Omental fat pad (tissue), 4 donors: ENCODE measurements at places on chromosomes 3 and 15.

DNA sequence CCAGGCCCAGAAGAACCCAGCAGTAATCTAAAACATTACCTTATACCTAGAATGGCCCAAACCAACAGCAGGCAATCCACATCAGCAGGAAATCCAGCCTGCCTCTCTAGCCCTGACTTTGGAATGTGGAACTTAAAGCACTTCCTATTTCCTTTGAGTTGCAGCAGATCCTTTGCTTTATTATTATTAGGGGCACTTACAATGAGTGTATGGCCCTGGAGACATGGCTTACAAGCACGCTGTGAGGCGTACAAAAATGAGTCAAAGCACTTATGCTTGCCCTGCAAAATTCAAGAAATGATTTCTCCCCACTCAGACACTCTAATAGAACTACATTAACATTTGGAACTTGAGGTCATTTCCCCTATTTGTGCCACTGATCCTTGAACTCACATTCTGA, 9.5 kb upstream of the KNSTRN start:
- no peak for DNase-seq

DNA sequence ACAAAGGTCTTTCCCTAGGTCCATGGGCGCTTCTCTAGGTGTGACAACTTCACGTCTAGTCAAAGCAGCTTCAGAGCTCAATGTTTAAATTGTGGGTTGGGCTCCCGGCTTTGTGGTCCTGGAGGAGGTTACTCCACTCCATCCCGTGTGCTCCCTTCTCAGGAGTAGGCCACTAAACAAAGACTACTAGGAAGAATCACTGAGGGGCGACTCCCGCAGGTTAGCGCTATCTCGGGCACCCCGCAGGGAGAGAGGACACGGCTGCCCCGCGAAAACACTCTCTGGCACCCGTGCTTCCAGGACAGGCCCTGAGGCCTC, 500 bp downstream of the PARP6 start:
- DNase-seq: no peak

- no peak for DNase-seq
These were observed 197.2 kb downstream of the EDEM1 start for GRCh38 chr3:5384557-5385236.

- no peak for DNase-seq
These were observed 329.8 kb downstream of the THSD4 start for GRCh38 chr15:71444866-71445590.

DNA sequence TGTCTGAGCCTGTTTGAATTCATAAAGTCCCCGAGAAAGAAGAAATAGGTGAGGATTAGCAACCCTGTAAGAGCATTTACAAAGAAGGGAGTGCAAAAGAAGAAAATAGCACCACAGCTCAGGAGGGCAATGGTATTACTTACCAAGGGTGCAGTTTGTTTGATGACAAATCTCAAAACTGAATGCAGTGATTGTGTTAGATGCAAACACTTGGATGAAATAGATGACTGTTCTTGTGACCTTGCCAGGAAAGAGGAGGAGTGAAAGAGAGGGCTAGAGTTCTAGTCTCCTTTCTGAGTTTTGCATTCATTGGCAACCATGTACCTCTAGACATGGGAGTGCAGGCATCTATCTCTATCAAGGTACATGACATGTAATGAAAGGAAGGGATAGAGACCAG, 1030.8 kb upstream of the CFAP20DC start:
- DNase-seq: no peak

DNA sequence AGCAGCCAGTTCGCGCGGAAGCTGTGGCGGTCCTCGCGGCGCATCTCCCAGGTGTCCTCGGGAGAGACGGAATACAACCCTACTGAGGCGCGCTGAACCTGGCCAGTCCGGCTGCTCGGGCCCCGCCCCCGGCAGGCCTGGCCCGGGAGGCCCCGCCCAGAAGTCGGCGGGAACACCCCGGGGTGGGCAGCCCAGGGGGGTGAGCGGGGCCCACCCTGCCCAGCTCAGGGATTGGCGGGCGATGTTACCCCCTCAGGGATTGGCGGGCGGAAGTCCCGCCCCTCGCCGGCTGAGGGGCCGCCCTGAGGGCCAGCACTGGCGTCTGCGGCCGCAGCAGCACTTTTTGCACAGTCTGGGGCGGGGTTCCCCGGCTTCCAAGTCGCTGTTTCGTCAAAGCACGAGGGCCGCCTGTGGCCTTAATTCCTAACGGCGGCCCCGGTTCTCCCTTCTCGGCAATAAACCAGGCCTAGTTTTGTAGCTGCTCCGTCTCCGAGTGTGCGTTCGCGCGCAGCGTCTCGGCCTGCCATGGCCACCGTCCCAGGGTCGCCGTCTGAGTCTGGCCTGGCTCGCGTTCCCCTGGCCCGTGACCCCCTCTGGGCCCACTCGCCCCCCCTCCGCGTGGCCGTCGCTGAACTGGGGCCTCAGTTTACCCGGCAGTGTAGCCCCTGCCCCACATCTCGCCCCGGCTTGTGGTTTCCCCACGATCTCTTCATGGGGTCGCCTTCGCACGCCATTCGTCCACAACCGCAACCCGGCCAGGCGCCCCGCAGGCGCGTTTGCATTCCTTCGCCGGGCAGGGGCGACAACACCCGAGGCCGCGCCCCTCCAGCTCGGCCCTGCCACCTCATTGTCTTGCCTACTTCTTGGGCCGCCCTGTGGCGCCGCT, 30.0 kb downstream of the NBEAL2 start:
- DNase-seq: peak; percentile 36

DNA sequence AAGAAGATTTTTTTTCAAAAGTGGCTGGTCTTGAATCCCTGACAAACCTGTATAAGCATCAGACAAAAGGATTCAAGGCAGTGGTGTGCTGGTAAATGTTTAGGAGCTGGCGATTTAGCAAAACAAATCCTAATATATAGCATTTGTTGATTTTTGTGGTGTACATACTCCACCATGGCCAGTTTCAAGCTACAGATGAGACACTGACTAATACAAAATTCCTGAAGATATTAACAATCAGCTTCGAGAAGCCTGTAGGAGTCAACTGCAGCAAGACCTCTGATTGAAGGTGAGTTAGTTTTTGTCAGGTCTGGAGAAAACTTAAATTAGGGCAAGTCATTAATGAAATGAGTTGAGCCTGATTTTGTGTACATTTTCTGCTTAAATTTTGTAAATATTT, 6.7 kb downstream of the STRIT1 start:
- DNase-seq: no peak

- DNase-seq: no peak
These were observed 38.5 kb upstream of the FAN1 start for GRCh38 chr15:30865257-30865656.

DNA sequence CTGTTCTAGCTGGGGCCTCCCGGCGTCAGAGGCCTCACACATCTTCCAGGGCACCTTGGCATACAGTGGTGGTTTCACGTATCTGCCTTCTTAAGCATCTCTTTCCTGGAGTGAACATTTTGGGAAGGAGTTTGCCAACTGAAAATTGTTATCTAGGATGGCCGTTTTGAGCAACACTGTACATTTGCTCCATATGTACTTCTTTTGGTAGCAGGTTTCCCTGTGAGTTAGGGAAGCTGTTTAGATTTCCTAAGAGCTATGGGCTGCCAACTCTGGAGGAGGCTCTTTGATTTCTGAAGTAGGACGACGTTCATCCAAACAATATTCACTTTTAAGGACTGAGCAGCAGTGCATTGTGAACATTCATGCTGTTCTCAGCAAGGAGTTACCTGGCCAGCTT, 665.9 kb downstream of the SQOR start:
- DNase-seq: no peak

- DNase-seq: no peak
These were observed 440.2 kb downstream of the CNTN6 start for GRCh38 chr3:1532935-1533606.

GRCh38 chr15:85000189-85000864, 18.7 kb downstream of the PDE8A start:
- no peak for DNase-seq

DNA sequence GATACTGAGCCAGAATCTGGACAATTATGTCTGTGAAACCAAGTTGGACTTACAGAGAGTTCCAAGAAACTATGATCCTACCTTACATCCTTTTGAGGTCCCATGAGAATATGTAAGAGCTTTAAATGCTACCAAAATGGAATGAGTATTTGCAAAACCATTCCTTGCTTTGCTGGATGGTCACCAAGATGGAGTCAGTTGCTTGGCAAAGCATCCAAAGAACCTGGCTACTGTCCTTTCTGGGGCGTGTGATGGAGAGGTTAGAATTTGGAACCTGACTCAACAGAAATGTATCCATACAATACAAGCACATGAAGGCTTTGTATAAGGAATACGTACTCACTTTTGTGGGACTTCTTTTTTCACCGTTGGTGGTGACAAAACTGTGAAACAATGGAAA, 36.2 kb downstream of the AP4E1 start:
- no peak for DNase-seq

GRCh38 chr3:49792371-49793150, 6.2 kb upstream of the IP6K1 start:
- no peak for DNase-seq

- no peak for DNase-seq
These were observed 14.9 kb upstream of the TBC1D23 start for GRCh38 chr3:100245927-100246326.

DNA sequence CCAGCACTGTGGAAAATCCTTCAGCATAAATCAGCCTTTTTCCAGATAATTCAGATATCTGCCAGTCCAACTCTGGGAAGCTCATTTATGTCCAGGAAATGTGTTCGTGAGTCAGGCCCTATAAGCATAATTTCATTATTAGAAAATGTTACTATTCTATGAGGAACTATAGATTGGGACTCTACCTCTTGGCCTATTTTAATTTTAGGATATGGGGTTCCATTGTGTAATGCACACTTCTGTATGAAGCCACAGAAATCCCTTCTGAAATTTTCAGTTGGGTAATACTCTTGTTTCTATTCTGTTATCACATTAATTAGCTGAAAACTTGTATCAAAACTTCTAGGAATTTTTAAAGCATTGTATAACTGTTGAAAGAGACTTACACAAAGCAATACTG, 43.9 kb upstream of the IL12A start:
- DNase-seq: no peak

DNA sequence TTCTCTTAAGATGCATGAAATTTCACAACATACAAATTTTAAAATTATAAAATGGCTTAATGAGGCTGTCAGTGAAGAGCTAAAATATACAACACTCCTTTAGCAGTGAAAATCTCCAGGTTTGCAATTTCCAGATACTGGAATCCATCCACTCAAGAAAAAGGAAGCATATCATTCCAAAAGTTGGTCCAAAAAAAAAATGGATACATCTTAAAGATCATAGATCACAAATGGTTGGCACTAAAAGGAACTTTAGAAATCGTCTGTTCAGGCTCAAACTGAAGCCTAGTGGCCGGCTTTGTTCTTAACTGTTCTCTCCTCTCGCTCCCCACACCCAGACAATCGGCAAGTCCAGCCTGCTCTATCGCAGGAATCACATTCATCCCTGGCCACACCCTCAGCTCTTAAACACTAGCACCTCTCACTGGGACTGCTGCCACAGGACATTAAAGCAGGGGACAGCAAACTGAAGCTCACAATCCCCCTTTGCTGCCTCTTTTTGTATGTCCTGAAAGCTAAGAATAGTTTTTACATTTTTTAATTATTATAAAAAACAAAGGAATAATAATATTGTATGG, 130.3 kb upstream of the CDIN1 start:
- no peak for DNase-seq

- no peak for DNase-seq
These were observed 374.0 kb upstream of the ALCAM start for GRCh38 chr3:104992676-104993075.

DNA sequence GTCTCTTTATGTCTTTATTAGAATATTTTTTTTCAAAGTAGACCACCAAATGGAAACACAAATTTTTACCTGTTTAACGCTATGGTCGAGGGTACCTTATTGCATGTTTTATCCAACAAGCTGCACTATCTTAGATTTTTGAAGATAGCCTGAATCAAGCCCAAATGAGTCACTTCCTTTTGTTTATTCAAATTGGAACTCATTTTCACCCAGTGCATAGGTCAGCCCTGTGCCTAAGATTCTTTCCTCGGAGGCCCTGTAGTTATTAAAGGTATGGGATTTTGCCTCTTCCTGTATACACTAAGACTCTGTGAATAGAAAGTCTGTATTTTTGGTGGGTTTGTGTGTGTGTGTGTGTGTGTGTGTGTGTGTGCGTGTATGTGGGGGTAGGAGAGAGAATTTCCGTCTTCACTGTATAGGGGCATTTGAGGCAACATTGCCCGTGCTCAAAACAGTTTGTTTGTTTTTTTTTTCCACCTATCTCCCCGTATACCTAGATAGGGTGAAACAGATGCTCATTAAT, 358.0 kb upstream of the CADM2 start:
- no peak for DNase-seq

- no peak for DNase-seq
These were observed 38.3 kb downstream of the WHAMM start for GRCh38 chr15:82847703-82848102.

GRCh38 chr3:110419096-110419495, 652.5 kb upstream of the NECTIN3 start:
- no peak for DNase-seq

DNA sequence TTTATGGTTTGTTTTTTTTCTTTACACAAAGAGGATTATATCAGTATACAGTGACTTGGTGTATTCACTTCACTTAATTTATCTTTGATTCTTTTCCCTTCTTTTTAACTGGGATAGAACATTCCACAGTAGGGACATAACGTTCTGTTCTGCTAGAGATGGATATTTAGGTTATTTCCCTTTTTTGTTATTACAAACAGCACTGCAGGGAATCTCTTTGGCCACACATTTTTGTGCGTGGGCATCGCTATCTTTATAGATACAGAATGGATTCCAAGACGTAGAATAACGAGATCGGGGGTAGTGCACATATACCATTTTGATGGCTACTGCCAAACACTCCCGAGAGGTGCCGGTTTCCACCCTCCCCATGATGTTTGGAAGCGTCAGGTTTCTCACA, 44.8 kb downstream of the PXYLP1 start:
- no peak for DNase-seq

- DNase-seq: no peak
These were observed 356.8 kb downstream of the FOXP1 start for GRCh38 chr3:71226565-71227269.

GRCh38 chr15:101437618-101438481, 51.7 kb downstream of the PCSK6 start:
- DNase-seq: no peak

DNA sequence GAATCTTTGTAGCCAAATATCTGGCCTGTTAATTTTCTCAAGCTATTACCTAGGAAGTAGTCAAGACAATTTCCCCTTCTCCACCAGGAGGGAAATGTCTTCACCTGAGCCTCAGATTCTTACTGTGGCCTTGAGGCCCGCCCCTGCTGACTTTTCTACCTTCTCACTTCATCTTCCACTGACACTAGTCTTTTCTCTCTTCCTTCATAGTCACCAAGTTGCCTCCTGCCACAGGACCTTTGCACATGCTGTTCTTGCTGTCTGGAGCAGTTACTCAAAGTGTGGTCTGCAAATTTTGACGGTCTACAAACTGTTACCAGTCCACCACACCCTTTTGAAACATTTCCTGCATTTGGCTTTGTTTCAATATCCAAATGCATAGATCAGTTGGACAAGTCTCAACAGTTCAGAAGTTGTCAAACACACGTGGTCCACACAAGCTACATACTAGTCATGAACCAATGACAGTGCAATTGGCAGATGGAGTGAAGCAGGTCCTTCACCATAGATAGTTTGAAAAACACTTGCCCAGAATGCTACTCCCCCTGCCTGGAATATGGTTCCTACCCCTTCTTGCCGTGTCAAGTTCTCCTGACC, 100.5 kb downstream of the OSBPL10 start:
- no peak for DNase-seq
